ENCODE measurements at places on chromosomes 3 and 15.

DNA sequence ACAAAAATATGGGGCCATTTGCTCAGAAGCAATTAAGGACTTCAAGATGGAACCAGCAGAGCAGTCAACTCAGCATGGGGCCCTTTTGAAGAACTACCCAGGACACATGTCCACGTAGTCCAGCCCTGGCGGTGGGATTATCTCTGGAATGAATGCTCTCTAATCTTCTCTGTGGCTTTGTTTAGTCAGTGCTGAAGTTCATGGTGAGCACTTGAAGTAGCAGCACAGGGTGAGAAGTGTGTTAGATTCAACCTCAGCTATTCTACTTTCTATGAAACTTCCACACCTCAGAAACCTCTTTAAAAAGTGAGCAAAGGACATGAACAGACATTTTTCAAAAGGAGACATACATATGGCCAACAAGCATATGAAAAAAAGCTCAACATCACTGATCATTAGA lies 74.4 kb downstream of the THRB start:
- DNase-seq = no peak

- DNase-seq = no peak
Observed at GRCh38 chr3:2454865-2455264, 356.2 kb downstream of the CNTN4 start.

- DNase-seq = no peak
Observed at GRCh38 chr3:119427669-119428068, 35.7 kb downstream of the TMEM39A start.

- no peak for DNase-seq
Observed at GRCh38 chr15:57048930-57049549, 130.6 kb downstream of the TCF12 start.

GRCh38 chr15:64112073-64112772 lies 16.4 kb downstream of the SNX1 start:
- no peak for DNase-seq

All from stimulated activated CD8-positive, alpha-beta memory T cell treated with anti-CD3 and anti-CD28 coated beads, Interleukin-15, amount 100 ng/mL, for 1 hour (primary cell).